ENCODE measurements at places on chromosomes 5 and 9. TPM values are rescaled to one million over a fixed set of nuclear protein-coding genes. Genes with fewer than 3 reads are reported as not detected.

Gene SPINK9
- total RNA-seq = not detected

DNA sequence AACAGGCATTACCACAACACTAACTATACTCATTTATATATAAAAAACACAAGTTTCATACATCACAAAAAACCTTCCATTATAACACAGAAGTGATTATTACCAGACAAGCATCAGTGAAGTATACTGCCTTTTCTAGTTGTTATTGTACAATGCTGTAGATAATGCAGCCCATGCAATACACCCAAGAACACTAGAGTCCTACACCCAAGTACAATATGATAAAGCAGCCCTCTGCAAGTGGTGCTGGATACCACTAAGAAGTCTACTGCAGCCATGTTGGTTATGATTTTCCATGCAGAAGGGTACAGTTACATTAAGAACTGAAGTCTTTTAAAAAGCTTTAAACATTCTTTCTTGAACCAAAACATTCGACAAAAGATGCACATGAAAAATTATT lies 10.3 kb downstream of the ZFAND5 start:
- DNase-seq = no peak

Gene FAM221B
- not detected for total RNA-seq

- DNase-seq = no peak
Measured at GRCh38 chr5:178831049-178831448, 28.7 kb upstream of the ZNF354B start.
